NCI-H510A (cell line): ENCODE measurements at places on chromosomes 7 and 10.

DNA sequence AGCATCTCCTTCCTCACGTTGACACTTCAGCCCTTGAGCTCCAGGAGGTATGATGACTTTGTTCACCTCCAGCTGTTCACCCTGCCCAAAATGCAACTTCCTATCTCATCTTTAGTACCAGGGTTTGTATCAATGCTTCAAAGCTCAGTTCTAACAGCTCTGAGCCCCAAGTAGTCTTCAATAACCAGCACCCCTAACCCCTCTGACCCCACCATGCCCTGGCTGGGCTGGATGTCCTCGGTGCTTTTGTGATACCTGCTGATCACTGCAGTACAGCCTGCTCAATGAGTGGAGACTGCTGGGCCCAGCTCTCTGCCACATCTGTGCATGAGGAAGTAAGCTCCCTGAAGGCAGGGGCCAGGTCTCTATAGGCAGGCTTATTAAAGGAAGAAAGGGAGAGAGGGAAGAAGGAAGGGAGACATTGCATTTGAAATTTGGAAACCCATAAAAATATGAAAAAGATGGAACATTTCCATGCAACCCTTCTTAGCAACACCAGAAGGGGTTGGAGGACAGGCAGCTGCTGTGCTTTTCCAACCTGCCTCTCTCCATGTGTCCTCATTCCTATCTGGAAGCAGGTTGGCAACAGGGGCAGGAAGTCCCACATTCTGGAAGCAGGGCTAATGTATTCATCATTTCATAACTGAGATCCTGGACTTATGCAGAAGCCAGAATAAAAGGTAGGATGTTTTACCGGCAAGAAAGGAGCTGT, 756.1 kb downstream of the GRID1 start:
- no peak for DNase-seq

- DNase-seq, result no peak
Observed at GRCh38 chr7:48931481-48931880, 7.1 kb downstream of the CDC14C start.

DNA sequence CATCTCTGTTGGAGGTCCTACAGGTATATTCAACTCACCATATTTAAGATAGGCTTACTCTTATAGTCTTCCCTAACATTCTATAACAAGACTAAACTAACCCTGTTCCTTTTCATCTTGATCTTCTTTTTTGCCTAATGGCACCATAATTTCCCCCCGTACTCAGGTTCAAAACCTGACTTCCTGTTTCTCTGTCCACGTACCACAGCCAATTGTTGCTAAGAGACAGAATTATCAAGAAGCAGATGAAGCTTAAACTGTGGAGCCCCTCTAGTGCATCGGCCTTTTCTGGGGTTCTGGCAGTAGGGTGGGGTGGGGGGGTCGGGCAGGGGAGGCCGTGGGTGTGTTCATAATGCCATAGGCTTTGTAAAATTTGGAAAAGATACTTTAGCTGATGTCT, 109.2 kb downstream of the EVX1 start:
- no peak for DNase-seq

DNA sequence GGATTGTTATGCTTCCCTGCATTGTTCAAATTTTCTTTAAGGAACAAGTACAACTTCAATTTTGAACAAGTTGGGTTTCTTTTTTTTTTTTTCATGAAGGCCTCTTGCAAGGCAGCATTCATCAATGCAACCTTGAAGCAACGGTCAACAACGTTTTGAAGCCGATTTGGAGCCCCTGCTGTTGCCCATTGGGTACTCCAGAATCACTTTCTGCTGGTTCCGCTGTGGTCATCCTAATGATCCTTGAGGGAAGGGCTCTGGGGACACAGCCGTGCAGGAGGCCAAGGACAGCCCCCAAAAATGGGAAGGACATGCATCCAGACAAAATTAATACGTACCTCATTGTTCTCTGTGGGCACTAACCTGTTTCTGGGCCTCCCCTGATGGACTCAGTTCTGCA, 84.6 kb upstream of the MGMT start:
- no peak for DNase-seq

- DNase-seq, result no peak
Observed at GRCh38 chr7:139857791-139858190, 28.7 kb downstream of the TBXAS1 start.

GRCh38 chr7:5443678-5444077, 20.0 kb upstream of the TNRC18 start:
- DNase-seq, result no peak

DNA sequence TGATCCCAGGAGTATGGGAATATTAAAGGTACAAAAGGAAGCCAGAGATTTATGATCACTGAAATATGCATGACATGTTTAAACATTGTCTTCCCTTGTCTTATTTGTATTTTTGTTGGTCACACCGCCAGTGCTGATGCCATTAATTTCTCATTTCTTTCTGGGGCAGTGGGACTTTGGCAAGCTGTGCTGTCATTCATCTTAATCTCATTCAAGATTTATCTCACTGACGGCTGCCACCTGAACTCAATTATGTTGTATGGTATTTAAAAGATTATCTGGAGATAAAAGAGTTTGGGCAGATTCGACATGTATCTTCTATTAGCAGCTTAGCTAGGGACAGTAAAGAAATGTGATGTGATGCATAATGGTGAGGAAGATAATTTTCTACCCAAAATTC, 284.9 kb upstream of the PLXDC2 start:
- no peak for DNase-seq

DNA sequence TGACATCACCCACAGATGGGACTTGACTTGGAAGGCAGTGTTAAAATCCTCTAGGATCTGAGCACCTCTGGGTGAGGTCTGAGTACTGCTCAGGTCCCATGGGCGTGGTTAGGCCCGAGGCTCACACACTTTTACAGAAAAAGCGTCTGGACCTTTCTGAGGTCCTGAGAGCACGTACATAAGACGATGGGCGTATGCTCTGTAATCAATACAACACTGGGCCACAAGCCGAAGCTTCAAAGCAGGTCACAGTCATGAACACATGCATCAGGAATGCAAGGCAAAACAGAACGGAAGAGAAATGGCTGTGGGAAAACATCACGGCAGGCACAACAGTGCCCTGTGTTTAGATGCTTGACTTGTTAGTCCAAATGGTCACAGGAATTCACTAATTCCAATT, 112.2 kb downstream of the LARP4B start:
- DNase-seq, result no peak

- no peak for DNase-seq
Observed at GRCh38 chr7:158356454-158356853, 231.2 kb downstream of the PTPRN2 start.

DNA sequence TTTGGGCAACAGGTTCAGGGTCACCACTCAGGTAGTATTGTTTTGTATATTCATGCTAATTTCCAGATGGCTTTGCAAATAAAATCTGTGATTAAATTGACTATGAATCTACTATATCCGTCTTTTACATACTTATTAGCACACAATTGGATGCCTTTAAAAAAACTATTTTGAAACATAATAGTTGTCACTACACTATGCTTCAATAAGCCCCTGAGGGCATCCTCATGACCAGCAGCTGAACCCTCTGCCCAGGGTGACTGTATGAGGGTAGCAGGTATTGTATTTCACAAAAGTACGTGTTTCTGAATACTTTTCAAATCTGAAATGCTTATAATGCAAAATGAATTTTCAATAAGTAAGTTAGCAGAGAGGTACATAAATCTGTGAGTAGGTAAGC, 97.3 kb downstream of the DNAH11 start:
- DNase-seq, result no peak

- no peak for DNase-seq
Observed at GRCh38 chr7:94697035-94697974, 41.4 kb upstream of the SGCE start.

- no peak for DNase-seq
Observed at GRCh38 chr7:2979201-2979631, 64.5 kb downstream of the CARD11 start.

DNA sequence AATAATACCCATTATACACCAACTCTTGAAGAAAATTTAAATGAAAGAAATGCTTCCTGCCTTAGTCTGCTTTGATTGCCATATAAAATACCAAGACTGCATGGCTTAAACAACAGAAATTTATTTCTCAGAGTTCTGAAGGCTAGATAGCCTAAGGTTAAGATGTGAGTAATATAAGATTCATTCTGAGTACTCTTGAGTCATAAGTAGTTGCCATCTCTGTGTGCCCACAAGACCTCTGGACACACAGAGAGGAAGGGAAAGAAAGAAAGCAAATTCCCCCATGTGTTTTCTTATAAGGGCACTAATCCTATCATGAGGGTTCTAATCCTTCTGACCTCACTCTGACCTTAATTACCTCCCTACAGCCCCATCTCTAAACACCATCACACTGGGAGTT, 201.2 kb downstream of the PTN start:
- DNase-seq, result no peak

DNA sequence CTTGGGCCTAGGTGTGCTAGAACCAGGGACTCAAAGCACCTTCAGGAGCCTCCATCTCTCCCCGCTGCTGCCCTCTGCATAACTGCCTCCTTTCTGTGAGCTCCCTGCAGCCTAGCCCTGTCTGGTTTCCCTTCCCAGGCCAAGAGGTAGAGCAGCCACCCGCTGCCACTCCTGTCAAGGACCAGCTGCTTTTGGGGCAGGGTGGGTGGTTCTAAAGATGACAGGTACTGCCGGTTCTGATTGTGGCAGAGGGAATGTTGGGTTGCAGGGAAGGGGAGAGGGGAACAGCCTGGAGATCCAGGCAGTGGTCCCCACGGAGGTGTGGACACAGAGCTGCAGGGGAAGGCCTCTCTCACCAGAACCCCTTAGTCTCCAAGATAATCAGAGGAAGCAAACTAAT, 3.7 kb upstream of the FLNC start:
- no peak for DNase-seq

GRCh38 chr7:114923403-114923713, 1.5 kb downstream of the MDFIC start:
- DNase-seq, result no peak

DNA sequence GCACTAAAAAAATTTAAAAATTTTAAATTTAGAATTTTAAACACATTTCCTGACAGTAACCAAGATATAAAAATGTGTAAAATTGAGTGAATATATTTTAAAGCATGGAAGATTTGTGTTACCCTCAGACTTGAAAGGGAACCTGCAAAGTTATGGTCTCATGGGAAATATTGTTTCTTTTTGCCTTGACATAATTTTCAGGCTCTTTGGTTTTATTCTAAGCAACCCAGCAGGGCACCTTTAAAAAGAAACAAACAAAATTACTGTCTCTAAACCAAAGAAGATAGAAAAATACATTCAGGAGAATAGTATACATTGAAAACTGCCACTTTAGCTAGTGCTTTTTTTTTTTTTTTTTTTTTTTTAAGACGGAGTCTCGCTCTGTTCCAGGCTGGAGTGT, 87.5 kb downstream of the ADK start:
- no peak for DNase-seq

GRCh38 chr7:22183522-22184280, 173.3 kb downstream of the RAPGEF5 start:
- DNase-seq, result no peak

GRCh38 chr7:21828841-21829240, 116.9 kb downstream of the CDCA7L start:
- peak; percentile 22 for DNase-seq

GRCh38 chr10:84801916-84802315, 473.5 kb downstream of the CCSER2 start:
- DNase-seq, result no peak

GRCh38 chr10:74083304-74083703, 67.3 kb downstream of the AP3M1 start:
- no peak for DNase-seq

GRCh38 chr7:95045236-95045923, 138.0 kb downstream of the PPP1R9A start:
- DNase-seq, result no peak

DNA sequence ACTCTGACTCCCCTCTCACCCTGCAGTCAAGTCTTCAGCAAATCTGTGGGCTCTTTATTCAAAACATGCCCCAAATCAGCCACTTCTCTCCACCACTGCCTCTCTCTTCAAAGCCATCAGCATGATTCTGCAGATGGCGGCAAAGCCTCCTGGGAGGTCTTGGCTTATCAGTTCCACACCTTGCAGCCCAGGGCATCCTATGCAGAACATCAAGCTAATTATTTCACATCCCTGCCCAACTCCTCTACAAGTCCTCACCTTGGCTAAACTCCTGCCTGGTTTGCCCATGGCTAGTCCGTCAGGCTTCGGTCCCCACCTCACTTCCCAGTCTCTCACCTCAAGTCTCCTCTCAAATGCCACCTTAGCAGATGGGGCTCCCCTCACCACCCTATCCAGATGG, 70.2 kb downstream of the PIP4K2A start:
- no peak for DNase-seq

DNA sequence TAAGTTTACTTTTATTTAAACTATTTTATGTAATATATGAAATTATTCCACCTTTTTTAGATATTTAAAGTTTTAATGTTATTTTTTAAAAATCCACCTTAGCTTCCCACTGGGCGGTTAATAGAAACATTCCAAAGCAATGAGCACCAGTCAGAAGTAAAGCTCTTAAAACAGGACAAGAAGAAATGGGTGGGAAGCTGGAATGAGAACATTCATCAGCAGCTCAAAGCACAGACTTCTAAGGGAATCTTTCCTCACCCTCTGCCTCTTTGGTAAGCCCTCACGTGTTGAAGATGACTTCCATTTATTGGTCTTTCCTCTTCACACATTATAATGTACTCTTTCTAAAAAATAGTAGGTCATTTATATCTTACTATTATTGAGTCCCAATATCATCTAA, 3.1 kb downstream of the AGMO start:
- DNase-seq, result no peak

- no peak for DNase-seq
Observed at GRCh38 chr7:20235288-20235687, 18.1 kb upstream of the MACC1 start.

GRCh38 chr7:56570968-56571367, 454.8 kb upstream of the NUPR2 start:
- DNase-seq, result no peak

GRCh38 chr10:5547681-5547930, 22.8 kb downstream of the CALML3 start:
- no peak for DNase-seq

- DNase-seq, result no peak
Observed at GRCh38 chr7:20226860-20227259, 9.7 kb upstream of the MACC1 start.

DNA sequence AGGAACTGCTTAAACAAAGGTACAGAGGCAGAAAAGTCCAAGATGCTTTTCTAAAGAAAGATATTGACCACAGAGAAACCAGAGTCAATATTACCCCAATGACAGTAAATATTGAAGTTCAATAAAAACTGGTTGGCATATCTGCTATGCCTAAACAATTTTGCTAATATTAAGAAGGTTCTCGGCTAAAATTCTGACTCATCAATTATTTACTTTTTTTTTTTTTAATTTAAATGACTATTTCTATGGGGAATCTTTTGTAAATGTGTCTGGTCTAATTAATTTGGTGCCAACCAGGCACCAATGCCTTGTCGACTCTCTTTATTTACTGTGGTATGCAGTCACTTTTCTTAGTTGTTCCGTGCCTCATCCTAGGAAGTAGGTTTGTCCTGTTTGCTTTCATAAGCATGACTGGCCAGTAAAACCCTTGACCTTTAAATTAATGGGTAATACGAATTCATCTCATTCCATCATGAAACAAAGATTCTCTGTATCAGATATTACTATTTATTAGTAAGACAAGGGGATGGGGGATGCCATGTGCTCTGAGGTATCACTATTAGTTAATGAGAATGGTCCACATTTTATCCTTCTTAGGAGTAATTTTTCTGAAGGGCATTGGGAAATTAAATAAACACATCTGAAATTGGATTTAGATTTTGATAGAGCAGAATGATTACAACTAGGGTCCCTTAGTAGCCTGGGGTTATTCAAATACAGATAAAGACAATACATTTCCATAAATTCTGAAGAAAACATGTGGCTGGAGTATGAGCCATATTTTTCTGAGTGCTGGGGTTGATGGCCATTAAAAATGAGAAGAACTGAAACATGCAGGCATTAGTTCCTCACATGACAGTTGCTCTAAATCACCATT, 154.4 kb downstream of the VTI1A start:
- DNase-seq, result no peak
